Fibroblast of skin of back (primary cell): ENCODE measurements at places on chromosomes 16 and 17.
A peak's percentile ranks its signal among the peaks of the same experiment; 100 is the strongest.

DNA sequence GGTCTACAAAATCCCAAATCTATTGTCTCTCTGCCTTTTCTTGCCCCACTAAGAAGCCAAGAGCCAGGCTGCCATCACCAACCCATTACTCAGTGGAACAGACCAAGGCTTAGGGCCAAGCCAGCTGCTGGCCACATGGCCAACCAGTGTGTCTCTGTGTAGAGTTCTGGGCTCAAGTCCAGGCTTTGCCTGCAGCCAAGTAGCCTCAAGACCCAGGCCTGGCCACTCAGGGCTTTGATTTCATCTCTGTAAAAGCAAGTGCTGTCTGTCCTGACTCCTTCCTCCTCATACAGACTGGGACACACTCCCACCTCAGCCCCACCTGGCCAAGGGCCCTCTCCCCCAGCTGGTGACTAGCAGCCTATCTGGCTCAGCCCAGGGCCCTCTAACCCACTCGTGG is 14.6 kb downstream of the SREBF1 start:
- DNase-seq = no peak

DNA sequence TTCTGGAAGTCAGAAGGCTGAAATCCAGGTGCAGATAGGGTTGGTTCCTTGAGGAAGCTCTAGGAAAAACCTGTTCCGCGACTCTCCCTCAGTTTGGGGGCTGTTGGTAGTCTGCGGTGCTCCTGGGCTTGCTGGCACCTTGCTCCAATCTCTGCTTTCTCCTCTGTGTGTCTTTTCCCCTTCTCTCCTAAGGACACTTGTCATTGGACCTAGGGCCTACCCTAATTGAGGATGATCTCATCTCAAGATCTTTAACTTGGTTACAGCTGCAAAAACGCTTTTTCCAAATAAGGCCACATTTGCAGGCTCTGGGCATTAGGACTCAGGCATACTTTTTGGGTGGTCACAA is 12.9 kb upstream of the CACNG4 start:
- DNase-seq = no peak

DNA sequence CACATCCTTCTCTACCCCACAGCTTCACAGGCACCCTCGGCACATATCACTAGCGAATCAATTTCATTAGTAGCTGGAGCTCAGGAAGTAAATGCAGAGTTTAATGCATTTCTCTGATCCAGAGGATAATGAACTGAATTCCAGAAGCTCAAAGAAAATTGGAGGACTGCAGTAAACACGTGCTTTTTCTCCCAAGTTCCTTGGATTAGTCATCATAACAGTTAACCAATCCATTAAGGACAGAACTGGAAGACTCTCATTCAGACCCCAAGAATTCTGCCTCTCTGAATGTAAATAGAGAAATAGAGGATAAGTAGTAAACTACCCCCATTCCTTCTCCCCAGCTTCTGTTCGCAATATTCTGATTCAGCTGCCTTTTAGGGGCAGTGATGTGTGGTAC is 40.7 kb downstream of the DUSP14 start:
- peak; percentile 12 for DNase-seq

DNA sequence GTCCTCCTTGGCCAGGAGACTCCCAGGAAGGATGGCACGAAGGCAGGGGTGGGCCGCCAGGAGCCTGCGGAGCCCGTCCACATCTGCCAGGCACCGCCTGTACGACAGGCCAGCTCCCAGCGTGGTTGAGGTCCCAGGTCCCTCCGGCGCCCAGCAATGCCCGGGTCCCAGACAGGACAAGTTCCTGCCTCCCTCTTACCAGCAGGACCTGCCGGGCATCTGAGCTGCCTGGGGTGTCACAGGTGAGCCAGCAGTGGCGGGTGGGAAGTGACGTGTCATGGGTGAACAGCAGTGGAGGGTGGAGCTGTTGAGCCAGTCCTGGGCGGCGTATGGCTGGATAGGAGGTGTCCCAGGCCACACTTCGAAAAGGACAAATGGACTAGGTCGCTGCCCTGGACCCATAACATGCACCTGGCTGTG is 15.7 kb upstream of the BAHCC1 start:
- DNase-seq = no peak

DNA sequence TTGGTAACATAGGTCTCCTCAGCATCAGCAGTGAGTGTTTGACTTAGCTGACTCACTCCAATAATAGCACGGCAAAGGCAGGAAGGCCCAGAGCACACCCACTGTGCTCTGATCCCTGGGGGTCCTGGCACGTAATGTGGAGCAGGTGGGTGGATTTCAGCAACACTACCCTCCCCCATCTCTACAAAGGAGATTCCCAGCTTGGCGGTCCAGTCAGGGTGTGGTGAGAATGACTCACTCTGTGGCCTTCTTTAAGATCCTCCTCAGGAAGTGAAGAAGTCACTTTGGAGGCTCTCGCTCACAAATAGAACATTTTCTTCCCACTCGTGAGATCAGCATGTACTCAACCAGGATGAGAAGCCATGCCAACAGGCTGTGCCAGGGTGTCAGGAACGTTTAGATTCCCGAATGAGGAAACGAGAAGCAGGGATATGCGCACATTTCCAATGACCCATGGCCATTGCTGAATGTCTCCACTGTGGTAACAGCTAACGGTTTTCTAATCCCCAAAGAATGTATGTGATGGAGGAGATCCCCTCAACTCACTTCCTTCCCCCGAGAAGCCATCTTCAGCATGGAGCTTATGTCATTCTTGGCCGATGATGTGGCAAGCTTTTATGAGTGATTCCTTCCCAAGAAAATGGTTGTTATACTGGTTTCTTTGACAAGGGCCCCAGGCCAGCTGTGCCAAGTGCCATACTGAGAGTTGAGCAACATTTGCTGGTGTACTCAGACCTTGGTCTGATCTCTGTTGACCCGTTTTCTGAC is 365.2 kb downstream of the C16orf95 start:
- peak; percentile 99 for DNase-seq

DNA sequence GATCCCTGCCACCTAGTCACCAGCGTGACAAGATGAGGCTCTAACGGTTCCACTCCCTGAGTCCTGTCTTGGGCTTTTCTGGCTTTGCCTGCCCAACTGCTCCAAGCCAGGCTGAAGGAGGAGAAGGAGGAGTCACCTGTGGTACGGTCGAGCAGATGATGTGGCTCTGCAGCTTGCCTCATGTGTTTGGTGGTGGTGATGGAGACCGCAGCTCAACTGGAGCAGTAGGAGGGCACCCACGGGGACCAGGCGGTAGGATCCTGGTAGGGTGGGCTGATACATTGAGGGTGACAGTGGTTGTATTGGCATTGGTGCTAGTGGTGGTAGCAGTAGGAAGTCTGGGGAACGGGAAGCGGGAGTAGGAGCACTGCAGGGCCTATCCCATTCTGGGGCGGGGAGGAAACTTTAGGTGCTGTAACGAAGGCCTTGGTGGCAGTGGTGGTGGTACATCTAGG is 202.8 kb upstream of the WSB1 start:
- DNase-seq = no peak
